ENCODE measurements at places on chromosomes 2 and 18.

DNA sequence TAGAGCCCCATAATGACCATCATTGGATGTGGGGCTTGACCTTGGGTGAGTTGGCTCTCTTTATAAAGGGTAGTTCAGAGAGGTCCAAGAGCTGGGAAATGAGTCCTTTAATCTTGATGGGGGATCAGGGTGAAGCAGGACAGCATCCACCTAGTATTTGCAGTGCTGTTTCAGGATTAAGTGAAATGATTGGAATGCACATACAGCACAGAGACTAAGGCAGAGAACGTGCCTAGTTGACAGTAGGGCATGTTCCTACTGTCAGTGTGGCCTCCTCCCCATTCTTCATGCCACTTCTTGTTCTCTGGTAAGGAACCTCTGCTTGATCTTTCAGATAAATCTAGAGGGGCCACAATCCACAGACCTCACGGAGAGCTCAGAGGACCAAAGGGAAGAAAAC is 78.9 kb downstream of the TRIM43 start:
- DNase-seq = no peak

DNA sequence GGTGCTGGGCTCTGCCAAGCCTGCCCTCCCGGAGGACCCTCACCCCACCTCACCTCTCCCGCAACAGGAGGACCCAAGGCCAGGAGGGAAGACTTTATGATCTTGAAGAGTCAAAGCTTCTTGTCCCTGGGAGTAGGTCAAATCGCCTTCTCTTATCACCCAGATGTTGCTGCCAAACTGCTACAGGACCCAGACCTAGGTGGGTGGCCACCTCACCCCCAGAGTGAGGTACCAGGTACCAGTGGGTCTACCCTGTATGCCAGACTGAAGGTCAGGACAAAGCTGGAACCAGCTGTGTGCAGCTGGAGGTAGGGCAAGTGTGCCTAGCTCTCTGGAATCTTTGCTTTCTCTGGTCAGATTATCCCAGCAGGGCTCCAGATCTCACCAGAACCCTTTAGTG is 197.2 kb downstream of the ZFP36L2 start:
- no peak for DNase-seq

- no peak for DNase-seq
Measured at GRCh38 chr18:75031717-75032317, 177.1 kb downstream of the PTGR3 start.

DNA sequence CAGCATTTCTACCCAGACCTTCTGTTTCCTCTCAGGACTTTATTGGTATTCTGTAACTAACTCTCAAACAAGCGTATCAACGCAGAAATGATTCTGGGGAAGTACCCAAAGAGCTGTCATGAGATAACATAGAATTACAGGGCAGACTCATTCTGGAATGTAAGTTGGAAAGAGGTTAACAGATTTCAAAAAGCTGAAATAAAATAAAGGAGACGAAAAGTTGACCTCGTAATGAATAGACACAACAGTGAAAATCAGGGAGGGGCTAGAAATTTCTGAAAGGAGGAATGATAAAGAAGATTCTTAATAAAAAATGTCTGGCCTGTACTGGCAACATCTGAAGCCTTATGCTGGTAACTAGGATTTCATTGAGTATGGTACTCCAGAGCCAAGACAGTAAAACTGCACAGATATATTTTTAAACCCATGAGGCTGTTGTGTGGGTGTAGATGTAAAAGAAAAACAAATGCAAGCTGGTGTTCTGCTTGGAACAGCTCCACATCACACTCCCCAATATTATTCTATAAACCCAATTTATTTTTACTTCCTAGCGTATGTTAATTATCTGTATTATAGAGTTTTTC is 23.9 kb downstream of the RBMS1 start:
- DNase-seq = no peak

GRCh38 chr2:42101206-42102023 is 53.6 kb downstream of the PKDCC start:
- peak; percentile 47 for DNase-seq

- DNase-seq = no peak
Measured at GRCh38 chr18:56988022-56988421, 158.9 kb upstream of the BOD1L2 start.

DNA sequence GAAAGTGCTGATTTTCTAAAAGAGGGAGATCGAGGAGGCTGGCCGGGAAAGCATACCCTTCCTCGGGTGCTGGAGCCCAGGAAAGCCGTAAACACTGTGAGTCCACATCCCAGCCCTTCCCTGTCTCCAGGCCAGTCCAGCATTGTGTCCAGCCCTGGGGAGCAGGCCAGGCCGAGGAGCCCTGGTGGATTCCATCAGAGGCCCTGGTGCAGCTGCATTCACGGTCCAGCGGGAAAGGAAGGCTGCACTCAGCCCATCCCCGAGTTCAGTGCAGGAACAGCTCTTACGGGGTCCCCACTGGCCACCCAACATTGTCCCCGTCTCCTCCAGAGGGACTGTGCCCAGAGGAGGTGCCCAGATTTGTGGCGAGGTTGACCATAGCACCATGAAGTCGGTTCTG is 218.6 kb downstream of the KLHL29 start:
- DNase-seq = no peak

DNA sequence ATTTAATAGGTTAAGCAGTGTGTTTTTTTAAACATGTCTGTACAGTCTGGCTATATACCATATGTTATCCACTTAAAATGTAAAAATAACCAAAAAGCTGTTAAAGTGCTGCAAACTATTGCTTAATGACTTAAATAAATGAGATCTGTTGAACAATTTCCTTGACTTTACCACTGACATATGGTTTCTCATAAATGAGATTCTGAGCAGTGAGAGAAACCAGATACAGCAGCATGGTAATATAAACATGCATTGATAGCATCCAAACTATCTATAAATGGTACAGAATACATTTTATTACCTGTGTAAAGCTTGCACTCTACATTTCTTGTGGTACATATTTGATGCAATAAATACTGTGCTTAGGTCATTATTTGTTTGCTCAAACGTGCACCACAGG is 36.3 kb upstream of the TTC21B start:
- no peak for DNase-seq

GRCh38 chr2:27798948-27799645 is 27.6 kb downstream of the MRPL33 start:
- DNase-seq = no peak

DNA sequence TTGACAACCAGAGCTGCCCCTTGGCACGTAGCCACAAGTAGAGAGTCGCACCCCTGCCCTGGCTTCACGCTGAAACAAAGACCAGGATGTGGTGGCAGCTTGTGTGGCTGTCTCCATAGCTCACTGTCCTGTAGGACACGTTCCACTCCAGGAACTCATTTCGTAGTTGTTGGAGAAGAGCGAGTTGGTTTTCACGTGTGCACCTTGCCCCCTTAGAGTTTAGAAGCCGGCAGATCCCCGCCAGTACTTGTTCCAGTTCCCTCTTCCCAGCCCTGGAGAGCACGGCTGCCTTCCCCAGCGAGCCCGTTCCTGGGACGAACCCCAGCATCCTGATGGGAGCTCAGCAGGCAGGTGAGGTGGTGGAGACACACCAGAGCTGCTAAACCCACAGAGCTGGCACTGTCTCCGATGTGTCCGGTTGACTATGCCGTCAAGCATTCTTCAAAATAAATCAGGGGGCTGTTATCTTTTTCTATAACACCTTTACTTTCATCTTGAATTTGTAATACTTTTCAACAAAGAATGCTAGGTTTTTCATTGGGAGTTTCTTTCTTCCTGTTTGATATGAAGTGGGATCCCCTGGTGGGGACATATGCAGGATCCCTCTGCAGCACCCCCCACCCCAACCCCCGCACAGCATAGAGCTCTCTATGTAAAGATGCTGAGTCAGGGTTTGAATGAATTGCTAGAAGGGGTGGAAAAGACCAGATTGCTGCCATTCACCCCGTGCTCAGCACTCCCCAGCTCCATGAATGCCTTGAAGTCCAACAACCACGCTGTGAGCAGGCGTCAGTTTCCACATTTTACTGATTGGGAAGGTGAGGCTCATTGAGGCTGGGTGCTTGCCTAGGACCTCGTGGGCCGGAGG is 44.5 kb downstream of the GREB1 start:
- no peak for DNase-seq

DNA sequence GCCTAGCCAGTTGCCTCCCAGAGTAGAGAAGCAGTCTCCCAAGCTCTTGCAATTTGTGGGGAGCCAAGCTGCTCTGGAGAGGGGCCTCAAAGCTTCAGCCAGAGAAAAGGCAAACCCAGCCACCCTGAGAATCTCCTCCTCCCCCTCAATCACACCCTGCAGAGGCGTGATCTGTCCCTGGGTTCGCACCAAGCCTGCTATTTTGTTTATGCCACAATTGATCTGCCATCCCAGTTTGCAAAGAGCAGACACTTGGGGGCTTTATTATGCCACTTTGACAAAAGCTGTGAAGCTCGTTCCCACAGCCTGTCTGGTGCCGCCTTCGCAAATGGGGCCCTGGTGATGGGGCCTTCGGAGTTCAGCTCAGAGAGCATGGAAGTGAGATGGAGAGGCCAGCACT is 125.5 kb downstream of the MSH2 start:
- no peak for DNase-seq

GRCh38 chr2:59912042-59912441 is 641.4 kb downstream of the BCL11A start:
- DNase-seq = no peak

All from activated T-helper 1 cell treated with anti-CD3 and anti-CD28 coated beads, Interleukin-2, amount 50 U/mL, for 16 hours (primary cell).